ENCODE measurements at places on chromosomes 16 and 17.

DNA sequence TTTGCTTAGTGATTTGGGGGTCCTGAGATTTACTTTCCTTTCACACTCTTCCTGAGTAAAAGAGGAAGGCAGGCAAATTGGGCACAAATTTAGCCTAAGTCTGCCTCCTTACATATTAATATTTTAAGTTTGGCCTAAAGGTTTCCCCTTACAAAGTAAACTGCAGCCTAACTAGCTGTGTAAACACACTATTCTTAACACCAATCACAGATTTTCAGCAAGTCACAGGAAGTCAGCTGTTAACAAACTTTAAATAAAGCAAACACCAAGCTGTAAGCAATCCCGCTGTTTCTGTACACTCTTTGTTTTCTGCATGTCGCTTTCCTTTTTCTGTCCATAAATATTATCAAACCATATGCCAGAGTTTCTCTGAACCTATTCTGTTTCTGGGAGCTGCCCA lies 45.1 kb upstream of the ABCC11 start:
- no peak for DNase-seq

DNA sequence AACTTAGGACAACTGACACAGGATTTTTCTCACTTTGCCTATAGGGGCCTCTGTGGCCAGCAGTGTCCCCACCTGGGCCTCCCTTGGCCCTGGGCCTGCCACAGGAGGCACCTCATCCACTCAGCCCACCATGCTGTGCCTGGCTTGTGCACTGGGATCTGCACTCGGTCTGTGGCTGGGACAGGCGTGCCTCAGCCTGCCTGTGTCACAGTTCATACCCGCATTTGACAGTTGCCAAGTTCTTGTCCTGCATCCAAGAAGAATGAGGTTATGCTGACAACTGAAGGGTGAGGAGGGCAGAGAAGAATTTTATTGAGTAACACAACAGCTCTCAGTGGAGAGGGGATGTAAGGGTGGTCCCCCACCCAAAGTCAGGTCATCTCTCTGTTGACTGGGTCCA lies 36.0 kb downstream of the ZFP90 start:
- DNase-seq: no peak

DNA sequence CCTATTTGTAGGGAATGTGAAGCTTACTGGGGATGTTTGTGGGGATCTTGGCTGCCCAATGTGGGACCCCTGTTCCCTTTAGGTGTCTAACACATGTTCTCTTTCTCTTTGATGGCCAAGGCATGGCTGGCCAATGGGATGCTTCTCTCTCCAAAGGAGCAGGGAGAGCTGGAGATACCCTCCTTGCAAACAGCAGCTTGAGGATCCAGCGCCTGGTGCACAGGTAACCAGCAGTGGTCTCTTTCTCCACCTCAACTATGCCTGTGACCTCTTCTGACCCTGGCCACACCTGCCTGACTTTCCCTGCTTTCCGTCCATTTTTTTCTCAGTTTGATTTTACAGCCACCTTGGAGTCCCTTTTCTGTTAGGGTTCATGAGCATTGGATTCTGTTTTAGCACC lies 16.8 kb upstream of the NKD1 start:
- DNase-seq: no peak

DNA sequence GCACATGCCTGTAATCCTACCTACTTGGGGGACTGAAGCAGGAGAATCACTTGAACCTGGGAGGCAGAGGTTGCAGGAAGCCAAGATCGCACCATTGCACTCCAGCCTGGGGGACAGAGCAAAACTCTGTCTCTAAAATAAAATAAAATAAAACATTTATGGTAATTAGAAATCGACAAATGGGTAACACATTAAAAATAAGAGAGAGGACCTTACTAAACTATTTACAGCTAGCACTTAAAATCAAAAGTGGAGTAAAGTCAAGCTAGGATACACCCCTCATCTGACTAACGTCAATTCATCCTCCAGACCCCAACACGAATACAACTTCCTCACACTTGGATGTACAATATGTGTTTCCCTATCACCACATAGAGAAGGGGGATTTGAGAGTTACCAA lies 27.8 kb upstream of the RHOT1 start:
- DNase-seq: no peak

DNA sequence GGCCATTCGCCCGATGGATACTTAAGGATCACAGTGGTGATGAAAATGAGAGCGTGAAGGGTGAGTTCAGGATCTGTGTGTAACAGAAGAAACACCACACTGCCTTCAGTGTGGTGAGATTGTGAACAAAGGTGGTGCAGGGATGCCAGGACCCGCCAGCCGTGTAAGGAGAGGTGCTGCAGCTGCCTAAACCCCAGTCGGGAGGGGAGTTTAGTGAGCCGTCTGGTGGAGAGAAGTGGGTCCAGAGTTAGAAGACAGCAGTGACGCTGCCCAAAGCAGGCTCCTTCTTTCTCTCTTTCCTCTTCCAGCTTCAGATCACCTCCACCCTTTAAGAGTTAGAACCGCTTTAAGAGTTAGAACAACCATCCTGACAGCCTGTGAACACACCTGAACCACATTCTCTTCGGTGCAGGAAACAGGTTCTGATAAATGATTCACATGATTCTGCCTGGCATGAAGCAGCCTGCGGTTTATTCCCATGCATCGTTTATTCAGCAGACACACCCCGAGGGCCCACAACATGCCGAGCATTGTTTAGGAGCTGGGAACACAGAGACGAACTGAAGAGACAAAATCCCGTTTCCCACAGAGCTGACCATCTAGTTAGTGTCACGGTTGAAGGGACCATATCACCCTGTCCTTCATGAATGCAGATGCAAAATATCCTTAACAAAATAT lies 84.0 kb upstream of the DNAH17 start:
- no peak for DNase-seq

- no peak for DNase-seq
Measured at GRCh38 chr16:47375423-47375822, 85.4 kb downstream of the ITFG1 start.

DNA sequence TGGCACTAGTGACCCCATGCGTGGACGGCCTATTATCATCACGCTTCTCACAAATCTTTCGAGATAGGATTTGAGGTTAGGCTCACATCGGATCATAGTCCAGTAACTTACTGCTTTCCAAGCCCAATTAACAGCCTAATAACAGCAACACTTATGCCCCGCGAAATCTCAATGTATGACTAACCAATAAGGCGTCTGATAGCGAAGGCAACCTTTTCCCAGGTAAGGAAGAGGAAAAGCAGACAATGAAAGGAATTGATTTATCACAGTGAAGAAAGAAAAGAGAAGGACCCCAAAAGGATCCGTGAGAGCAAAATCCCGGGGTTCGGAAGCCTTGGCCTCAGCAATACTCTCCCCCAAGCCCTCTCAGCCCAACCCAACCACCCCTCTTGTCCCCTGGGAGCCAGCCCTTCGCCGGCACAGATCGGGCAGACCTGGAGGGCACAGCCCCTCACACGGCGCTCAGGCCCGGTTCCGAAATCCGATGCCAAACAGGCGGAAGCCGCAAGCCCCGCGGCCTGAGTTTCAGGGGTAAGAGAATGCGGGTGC lies 534 bp downstream of the GPATCH8 start:
- DNase-seq: no peak

DNA sequence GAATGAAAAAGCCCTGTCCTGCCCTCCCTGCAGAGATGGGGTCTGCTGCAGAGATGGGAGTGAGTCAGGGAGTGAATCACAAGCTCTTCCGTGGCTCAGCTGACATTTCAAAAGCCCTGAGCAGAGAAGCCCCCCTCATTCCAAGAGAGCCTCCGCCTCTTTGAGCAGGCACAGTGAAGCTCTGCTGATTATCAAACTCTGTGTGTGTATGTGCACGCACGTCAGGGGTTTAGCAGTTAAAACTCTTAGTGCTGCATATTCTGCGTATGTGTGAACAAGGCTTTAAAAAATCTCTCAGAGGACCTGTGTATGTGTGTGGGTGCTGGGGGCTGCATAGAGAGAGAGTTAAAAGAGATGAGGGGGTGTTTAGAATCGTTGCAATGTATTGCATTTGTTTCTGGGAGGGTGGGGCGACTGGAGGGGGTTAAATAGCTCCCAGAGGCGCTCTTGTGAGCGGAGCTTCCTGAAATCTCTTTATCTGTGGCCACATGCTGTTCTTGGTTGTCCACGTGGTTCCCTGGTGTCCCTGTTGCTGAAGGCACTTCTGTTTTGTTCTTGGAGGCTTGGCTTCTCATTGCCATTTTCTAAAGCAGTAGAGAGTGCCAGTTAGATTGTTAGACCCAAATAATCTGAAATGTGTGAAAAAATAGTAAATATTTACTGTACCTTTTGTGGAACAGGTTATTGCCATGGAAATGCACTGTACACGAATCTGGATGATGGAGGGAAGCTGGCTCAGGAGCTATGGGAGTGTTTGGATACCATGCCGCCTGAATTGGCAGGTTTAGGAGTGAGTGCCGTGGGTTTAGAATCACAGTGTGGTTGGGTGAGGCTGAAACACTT lies 116.6 kb downstream of the PRKCB start:
- no peak for DNase-seq

- DNase-seq: no peak
Measured at GRCh38 chr16:74667255-74667700, 601 bp upstream of the RFWD3 start.

DNA sequence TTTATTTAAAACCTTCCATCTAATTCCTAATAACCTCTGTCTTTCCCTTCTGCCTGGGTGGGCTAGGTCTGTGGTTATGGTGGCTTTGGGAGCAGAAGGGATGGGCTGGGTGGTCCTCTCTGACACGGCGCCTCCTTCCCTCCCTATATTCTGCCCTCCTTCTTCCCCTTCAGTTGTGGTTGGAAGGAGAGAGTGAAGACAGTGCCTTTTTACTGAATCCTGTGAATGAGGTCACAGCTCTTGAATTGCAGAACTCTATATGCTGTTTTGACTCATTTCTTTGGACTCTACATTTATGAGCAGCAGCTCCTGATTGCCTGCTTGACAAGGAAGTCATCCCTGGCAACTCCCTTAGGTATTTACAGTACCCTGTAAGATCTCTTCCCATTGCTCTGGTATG lies 256.0 kb upstream of the ELAC2 start:
- DNase-seq: no peak

GRCh38 chr16:78932355-78932943 lies 668.1 kb downstream of the MAF start:
- no peak for DNase-seq

- no peak for DNase-seq
Measured at GRCh38 chr17:79162012-79162963, 87.7 kb downstream of the ENGASE start.

GRCh38 chr16:88401604-88402246 lies 19.0 kb downstream of the ZNF469 start:
- no peak for DNase-seq

- no peak for DNase-seq
Measured at GRCh38 chr16:58085584-58086251, 43.5 kb downstream of the CFAP20 start.

DNA sequence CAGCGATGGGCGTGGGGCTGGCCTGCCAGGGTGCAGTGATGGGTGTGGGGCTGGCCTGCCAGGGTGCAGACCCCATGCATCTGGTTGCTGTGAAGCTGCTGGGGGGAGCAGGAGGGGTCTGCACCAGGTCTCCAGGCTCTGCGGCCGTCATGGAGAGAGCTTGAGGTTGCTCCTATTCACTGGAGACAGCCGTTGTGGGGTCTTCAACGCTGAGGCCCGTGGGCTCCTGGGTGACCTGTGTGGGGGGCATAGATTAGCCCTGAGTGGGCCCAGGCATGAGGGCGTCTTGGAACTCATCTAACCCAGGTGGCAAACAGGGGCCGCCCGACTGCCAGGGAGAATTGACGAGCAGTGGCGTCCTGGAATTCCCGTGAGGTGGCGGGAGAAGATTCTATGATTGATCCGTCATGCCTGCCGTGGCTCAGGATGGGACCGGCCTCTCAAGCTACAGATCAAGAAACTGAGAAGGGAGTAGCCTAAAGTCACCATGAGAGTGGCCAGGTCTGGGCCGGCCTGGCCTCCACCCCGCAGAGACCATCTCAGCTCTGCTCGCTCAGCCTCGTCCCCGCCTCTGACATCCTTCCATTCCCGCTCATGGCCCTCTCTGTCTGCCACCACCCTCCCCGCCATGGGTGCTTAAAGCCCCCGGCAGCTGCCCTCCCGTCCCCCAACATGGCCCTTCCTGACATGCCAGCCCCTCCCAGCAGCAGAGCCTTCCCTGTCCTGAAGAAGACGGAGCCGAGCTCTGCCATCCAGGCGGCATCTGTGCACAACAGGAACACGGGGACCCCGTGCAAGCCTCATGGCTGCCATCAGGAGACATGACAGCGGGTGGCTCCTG lies 50.7 kb upstream of the ACSF3 start:
- DNase-seq: no peak

DNA sequence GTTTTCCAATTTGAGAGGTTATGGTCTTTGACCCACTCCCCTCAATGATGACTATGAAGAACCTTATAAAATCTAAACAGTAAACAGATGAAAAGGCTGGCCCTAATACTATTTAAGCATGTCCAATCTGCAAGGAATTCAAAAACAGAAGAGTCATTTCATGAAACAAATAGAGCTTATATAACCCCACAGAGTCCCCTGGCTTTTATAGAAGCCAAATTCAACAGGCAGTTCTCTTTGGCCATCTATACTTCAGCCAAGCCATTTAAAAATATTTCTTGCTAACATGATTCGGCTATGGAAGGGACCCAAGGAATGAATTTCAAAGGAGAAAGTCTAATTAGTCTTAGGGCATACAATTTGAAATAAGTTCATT lies 43.4 kb downstream of the SPOP start:
- no peak for DNase-seq

- DNase-seq: no peak
Measured at GRCh38 chr16:58035356-58036170, 10.0 kb downstream of the MMP15 start.

GRCh38 chr16:84925092-84925772 lies 86.1 kb downstream of the ZDHHC7 start:
- no peak for DNase-seq

DNA sequence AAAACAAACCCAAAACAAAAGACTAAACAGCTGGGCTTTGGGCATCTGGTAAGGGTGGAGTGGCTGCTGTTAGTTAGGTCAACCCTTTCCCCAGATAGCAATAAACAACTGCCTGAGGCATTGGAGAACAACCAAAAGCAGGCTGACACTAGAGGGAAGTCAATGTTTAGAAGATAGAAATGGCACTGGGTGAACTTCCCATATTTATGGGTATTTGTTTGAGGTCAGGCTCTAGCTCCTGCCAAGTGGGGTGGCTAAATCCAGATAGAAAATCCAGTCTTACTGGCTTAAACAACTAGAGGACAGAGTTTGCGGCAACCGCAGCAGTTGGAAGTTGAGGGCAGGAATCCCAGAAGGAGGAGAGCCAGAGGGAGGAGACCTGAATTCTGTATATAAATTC lies 79.4 kb downstream of the SDK2 start:
- no peak for DNase-seq
